Hair follicular keratinocyte (primary cell): ENCODE measurements at places on chromosomes 4 and X. TPM values are rescaled to one million over a fixed set of nuclear protein-coding genes. Genes with fewer than 3 reads are reported as not detected.

The ARHGAP36 gene
- not detected in 2 replicates for total RNA-seq

The THAP9 gene
- 1.3 and 2.4 TPM in 2 replicates for total RNA-seq

The LGI2 gene
- not detected in 2 replicates for total RNA-seq

The FRMPD4 gene
- total RNA-seq: 0.08 TPM in 2 replicates

The SMIM43 gene
- not detected in 2 replicates for total RNA-seq

The TBCK gene
- 10.0 and 18.0 TPM in 2 replicates for total RNA-seq

The LONRF3 gene
- not detected in 2 replicates for total RNA-seq

The MAGEA2 gene
- total RNA-seq: not detected in 2 replicates

The NEUROG2 gene
- not detected in 2 replicates for total RNA-seq

The POU3F4 gene
- not detected in 2 replicates for total RNA-seq

The ARR3 gene
- total RNA-seq: not detected in 2 replicates

The PF4V1 gene
- total RNA-seq: not detected in 2 replicates

The DMRTC1 gene
- not detected in 2 replicates for total RNA-seq

The RAB40A gene
- not detected in 2 replicates for total RNA-seq

The REST gene
- 18.8 and 22.7 TPM in 2 replicates for total RNA-seq

The BEND2 gene
- total RNA-seq: not detected in 2 replicates

The GPM6B gene
- 0.08 and 0.19 TPM in 2 replicates for total RNA-seq

The CLDN22 gene
- not detected in 2 replicates for total RNA-seq

The BMP3 gene
- not detected in 2 replicates for total RNA-seq

The TAF7L gene
- not detected in 2 replicates for total RNA-seq

The FAM9B gene
- not detected in 2 replicates for total RNA-seq

The NUDT11 gene
- 11.3 and 12.5 TPM in 2 replicates for total RNA-seq

The TEX11 gene
- total RNA-seq: not detected in 2 replicates

The C4orf50 gene
- not detected in 2 replicates for total RNA-seq
